Tongue (tissue), 3 donors: ENCODE measurements at places on chromosomes 2 and 18.

DNA sequence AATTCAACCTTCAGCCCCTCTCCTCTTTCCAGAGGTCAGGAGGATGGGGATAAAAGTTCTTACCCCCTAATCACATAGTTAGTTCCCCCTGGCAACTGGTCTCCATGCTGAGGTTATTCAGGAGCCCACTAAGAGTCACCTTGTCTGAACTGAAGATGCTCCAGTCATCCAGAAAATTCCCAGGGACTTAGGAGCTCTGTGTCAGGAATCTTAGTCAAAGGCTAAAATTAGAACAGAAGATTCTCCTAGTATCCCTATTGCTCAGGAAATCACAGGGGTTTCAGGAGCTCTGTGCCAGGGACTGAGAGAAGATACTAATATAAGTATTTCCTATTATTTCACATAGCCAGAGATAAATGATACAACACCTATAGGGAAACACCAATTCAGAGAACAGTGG, 37.3 kb upstream of the LONRF2 start:
- no peak for DNase-seq

GRCh38 chr18:49137585-49137984, 186.8 kb upstream of the SMAD7 start:
- DNase-seq: no peak

- DNase-seq: no peak
Observed at GRCh38 chr18:51211552-51211951, 14.1 kb upstream of the MEX3C start.

DNA sequence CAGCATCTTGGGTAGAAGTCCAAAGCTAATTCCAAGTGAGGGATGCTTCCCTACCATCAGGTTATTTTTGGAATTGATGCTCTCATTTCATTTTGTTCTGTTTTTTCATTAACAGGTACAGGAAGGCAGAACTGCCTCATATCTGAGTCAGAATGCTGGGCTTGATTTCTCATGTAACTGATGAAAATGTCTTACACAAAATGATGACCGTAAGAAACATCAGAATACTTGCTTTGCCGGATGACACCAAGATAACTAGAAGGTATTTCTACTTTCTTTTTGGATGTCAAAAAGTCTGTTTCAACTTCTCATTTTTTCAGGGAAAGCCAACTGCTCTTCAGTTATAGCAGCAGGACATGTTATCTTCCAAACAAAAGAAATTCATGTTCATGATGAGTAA, 62.6 kb downstream of the ETAA1 start:
- no peak for DNase-seq

DNA sequence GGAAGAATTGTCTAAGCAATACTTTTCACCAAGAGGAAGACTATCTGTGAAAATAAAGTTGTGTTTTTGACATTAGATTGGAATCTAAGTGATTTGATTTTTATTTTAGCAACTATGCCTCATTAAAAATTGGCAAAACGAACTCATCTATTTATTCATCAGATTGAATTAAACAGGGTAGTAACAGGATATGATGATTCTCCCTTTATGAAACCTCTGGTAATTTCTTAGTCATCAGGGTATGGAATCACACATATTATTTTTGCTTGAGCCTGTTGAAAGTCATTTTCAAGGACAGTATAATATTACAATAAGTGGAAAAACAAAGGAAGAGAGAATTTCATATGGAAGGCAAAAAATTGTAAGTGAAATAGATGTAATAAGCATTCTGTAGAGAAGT, 22.0 kb downstream of the ZNF804A start:
- DNase-seq: no peak

DNA sequence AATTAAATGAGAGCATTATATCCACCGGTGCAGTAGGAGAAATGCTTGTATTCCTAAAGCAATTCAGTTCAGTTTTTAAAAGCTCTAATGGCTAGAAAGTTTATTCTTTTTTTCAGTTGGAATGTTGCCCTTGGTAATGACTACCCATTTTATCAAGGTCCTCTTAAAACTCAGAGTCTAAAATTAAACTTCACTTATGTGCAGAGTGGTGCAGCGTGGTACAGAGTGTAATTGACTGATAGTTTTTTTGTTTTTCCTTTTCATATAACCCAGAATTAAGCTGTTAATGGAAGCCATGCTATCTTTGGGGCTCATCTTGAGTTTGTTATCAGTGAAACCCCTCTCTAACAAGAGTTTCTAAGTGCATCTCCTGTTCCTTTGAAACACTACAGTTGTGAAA, 21.4 kb downstream of the NCOA1 start:
- no peak for DNase-seq

DNA sequence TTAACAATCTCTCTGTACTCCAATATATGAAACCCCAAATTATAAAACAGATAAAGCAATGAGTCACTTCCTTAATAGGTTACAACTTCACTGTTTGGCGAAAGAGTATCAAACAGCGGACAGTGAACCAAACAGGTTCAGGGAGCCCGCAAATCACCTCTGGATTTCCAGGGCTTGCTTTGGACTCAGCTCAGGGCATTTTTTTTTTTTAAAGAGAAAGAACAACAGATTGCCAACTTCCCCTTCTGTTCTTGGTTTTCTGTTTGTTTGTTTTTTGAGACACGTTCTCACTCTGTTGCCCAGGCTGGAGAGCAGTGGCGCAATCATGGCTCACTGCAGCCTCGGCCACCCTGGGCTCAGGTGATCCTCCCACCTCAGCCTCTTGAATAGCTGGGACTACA, 52.7 kb downstream of the ABCB11 start:
- no peak for DNase-seq
